Left cardiac atrium (tissue), 4 donors: ENCODE measurements at places on chromosomes 2 and 18. TPM values are rescaled to one million over a fixed set of nuclear protein-coding genes. Genes with fewer than 3 reads are reported as not detected.

The DUSP19 gene
- 5.9 TPM for total RNA-seq

The TMEM163 gene
- 3.5 TPM for total RNA-seq

The WDR12 gene
- 53.4 TPM for total RNA-seq

The ACADL gene
- total RNA-seq: 4.6 TPM

The CTLA4 gene
- total RNA-seq: 0.34 TPM
